ENCODE measurements at places on chromosomes 13 and 19.

GRCh38 chr13:58773280-58773859 is 1141.8 kb downstream of the PCDH17 start:
- DNase-seq, result no peak

DNA sequence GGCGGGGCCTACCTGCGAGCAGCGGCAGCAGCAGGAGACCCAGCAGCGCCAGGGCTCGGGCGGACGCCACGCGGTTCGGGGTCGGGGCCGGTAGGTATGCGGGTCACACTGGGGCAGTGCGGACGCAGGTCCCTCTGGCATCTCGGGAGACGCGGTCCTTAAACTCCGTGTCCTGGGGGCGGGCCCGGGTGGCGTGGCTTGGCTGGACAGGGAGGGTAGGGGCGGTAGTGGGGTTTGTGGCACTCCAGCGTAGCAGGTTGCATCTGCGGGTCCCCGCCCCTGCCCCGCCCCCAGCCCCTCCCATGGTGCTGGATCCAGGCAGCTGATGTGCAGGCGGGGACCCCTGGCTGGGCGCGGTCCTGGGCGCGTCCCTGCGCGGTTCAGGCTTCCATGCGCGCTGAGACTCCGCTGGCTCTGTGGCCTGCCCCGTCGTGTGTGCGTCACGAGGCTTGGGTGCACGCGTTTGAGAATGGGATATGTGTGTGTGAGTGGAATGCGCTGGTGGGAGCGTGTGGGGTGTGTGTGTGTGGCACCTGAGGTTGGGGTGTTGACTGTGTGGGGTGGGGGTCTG is 96.1 kb downstream of the WTIP start:
- peak; percentile 53 for DNase-seq

DNA sequence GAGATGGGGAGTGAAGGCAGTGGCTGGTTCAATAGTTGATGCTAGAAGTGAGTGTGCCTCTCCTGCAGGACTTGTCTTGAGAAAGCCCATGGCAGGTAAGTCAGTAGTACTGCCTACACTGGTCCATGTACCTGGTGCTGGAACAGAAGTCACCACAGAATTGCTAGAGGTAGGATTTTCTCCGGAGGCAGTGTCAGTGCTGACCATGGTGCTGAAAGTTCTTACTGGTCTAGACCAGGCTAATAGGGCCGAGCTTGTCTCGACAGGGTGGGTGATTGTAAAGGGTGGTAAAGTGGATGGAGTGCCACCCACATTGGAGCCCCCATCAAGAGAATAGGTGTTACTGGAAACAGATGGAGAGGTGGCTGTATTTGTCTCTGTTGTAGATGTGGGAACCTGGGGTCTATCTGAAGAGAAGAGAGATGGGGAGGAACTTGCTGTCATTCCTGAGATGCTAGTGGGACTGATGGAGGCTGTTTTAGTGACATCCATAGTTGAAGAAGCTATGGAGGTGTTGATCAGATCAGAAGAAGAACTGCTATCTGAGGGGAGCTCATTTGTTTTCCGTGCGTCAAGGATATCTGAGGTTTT is 36.6 kb downstream of the MUC16 start:
- DNase-seq, result no peak

DNA sequence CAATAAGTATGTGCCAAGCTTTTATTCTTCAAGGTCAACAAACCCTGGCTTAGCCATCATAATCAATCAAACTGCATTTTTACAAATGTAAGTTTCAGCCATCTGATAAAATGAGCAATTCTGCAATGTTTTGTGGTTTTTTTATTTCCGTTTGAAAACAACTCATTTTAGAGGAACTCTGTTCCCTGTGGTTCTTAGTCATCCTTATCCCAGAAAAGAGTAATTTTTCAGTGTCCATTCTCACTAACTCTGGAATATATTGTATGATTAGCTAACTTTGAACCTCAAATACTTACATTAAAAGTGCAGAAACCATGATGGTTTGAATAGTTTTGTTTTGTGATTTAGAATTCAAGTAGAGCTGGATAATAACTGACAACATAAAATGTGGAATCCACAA is 87.6 kb downstream of the IRS2 start:
- no peak for DNase-seq

DNA sequence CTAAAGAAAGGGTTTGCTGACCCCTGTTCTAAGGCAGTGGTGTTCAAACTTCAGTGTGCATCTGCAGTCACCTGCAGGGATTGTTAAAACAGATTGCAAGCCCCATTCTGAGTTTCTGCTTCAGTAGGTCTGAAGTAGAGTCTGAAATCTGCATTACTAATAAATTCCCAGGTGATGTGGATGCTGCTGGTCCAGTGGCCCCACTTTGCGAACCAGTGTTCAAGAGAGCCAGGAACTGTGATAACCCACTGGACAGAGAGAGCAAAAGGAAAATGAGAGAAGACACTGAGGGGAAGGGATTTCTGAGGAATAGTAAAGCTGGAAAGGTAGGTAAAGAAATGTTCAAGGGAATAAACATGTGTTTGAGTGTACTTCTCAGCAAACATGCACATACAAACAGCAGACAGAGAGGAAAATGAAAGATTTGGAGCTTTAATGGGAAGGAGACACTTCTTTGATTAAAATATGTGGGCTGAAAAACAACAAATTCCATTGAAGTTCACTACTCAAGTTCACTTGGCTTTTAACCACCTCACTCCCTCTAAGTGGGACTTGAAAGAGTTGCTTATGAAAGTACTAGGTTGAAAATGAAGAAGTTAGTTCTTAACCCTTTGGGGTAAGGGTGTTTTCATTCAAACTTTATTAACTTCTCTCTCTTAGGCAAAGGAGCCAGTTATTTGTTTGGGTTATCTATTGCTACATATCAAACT is 26.4 kb upstream of the FAM216B start:
- DNase-seq, result no peak

DNA sequence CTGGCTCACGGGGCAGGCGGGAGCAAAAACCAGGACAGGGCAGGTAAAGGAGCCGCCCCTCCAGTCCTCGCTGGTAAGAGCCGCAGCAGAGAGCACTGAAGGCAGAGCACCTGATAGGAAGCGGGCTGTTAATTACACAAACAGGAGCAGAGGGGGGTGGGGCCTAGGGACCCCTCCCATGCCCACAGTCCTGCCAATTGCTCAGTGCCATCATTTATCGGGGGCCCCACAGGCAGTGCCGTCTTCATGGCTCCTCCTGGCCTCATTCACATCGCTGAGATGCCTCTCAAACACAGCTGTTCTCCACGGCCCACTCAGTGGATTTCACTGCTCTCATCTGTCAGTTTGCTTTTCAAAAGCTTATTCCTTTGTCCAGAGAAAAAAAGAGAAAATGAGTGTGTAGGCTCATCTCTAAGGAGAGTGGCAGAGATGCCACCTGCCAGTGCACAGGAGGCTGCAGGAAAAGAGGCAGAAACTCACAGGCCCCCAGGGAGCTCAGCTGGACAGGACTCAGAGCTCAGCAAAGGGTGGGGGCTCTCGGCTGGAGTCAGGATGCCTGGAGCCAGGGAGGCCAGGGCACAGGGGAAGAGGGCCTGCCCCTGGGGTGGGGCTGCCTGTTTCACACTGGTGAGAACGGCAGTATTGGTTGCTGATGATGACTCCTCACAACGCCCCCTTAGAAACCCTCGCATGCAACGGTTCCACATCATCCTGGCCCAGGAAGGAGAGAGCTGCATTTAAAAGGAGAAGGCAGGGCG is 174.6 kb downstream of the COL4A1 start:
- no peak for DNase-seq

GRCh38 chr13:114105521-114106225 is 26.8 kb downstream of the RASA3 start:
- DNase-seq, result no peak

DNA sequence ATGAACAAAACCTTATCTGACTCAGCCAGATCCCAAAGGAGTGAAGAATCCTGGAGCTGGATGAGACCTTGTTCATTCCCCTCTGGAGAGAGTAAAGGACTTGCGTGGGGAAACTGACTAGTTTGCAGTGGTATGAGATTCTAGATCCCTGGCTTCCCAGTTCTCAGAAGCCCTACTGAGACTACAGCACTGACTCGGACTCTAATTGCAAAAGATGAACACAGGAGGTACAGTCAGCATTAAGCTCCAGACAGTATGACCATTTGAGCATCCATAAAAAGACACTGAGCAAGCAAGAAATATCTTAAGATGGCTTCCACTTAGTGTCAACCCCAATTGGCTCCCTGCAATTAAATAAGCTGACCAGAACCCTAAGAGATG is 6.8 kb downstream of the ZC3H4 start:
- no peak for DNase-seq

GRCh38 chr13:30292325-30292724 is 15.0 kb downstream of the KATNAL1 start:
- no peak for DNase-seq

DNA sequence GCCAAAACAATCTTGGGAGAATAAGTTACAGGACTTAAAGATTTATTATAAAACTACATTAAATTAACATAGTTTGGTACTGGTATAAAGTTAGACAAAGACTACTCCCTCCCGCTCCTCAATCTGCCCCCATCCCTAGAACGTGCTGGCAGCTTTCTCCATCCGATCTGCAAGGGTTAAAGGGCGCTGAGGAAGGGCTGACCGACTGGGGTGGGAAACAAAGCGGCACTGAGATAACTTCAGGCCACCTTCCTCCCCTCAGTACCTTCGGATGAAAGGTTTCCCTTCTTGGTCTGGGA is 790 bp upstream of the SUGT1 start:
- no peak for DNase-seq

GRCh38 chr13:76928456-76928855 is 19.9 kb upstream of the ACOD1 start:
- no peak for DNase-seq

- no peak for DNase-seq
These were observed 22.6 kb downstream of the NOSIP start for GRCh38 chr19:49557641-49558325.

DNA sequence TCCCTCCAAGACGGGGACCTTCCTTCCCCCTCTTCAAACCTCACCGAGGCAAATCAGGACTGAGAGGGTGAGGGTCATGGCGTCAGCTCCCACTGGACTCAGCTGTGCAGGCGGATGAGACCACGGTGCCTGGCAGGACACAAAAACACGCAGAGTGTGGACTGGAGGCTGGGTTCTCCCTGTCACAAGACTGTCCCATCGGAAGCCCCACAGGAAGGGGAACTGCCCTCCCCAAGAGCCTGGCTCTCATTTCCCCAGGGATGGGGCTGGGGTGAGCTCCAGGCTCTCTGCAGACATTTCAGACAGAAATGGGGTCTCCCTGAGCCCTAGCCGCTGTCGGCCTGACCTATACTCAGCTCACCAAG is at the start of gene LILRB5:
Gene LILRB5, minus strand, starts transcription at position 158 of the 365 bp plus-strand sequence. Its CDS starts 80 bp downstream, at position 78.
- peak; percentile 67 for DNase-seq

GRCh38 chr19:10009714-10010224 is 535 bp downstream of the COL5A3 start:
- no peak for DNase-seq

GRCh38 chr13:28321756-28322155 is 173.2 kb downstream of the FLT1 start:
- DNase-seq, result no peak

All from coronary artery (tissue), 2 donors.